ENCODE measurements at places on chromosomes 11 and 22.

DNA sequence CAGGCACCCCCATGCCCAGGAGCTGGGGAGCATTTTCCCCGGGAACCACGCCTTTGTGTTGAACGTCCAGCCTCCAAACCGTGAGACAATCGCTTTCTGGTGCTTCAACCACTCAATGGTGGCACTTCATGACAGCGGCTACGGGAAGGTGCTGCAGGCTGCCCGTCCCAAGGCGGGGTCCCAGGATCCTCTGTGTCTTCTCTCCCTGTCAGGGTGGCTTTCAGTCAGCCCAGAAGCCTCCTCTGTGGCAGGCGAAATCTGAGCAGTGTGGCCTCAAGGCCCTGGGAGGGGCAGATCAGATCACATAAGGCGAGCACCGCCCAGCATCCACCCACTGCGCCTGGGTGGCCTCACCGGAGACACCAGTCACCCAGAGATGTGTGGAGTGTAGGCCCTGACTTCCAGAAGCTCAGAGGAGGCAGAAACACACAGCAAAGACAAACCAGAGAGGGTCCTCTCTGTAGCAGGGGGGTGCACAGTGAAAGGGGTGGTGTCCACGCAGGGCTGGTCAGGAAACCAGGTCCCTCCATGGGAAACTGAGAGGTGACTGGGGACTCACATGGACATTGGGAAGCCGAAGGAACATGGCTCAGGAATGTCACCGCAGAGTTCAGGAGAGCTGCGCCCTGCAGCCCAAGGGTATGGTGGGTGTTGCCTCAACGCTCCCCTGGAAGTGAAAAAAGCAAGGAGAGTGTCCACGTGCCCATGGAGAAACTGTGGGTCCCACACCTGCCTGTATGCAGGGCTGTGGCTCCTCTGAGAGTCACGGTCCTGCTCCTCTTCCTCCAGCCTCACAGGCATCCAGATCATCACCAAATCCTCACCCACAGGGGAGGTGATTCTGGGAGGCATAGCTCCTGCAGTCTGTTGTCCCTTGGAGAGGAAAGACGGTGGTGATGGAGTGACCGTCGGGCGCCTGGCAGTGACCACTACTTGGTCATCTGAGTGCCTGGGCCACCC lies 1420.7 kb downstream of the TBC1D22A start:
- no peak for DNase-seq

GRCh38 chr22:37163575-37164504 lies 14.1 kb upstream of the IL2RB start:
- no peak for DNase-seq

DNA sequence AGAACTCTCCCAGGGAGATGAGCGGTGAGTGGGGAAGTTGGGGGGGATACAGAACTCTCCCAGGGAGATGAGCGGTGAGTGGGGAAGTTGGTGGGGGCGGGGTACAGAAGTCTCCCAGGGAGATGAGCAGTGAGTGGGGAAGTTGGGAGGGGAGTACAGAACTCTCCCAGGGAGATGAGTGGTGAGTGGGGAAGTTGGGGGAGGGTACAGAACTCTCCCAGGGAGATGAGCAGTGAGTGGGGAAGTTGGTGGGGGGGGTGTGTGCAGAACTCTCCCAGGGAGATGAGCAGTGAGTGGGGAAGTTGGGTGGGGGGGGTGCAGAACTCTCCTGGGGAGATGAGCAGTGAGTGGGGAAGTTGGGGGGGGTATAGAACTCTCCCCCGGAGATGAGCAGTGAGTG lies 186.5 kb downstream of the SHANK2 start:
- no peak for DNase-seq

DNA sequence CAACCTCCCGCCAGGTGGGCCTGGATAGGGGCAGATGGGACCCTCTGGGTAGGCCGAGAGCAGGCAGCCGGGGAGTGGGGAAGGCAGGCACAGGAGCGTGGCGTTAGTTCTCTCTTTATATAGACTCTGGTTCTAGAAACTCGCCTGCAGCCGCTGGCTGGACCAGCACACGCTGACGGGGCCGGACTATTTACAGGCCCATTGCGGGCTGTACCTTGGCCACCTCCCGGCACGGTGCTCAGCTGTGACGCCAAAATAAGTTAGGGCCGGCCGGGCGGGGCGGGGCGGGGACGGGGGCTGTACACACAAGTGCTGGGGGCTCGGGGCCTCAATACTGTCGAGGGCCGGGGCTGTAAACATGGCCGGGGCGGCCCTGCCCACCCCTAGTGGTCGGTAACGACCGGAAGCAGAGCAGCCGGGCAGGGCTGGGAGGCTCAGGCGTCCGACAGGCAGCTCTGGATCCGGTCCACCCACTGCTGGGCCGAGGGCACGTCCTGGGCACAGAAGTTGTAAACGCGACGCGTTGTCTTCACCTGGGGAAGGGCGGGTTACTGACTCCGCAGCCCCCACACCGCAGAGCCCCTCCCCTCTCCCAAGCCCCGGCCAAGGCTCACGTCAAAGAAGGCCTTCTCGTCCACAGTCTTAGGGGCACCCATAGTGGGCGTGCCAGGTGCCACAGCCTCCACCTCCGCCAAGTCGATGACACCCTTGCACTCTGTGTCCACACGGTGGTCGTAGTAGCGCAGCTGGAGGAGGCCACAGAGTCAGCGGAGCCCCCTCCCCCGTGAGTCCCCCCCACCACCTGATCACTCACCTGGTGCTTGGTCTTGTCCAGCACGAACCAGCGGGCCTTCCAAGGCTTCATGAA lies 27.9 kb downstream of the SBF1 start:
- DNase-seq: no peak

Data from RPMI8226 (cell line).